Activated T-helper 1 cell treated with anti-CD3 and anti-CD28 coated beads, Interleukin-12 subunit alpha, Interleukin-12 subunit beta, Interleukin-2, Interleukin-4 antibody, amounts not matched to agents 30 ng/mL and 10 ng/mL and 1 ng/mL, durations not matched to agents 14 hours and 24 hours and 36 hours (primary cell): ENCODE measurements at places on chromosomes 6 and 20. TPM values are rescaled to one million over a fixed set of nuclear protein-coding genes. Genes with fewer than 3 reads are reported as not detected.
A peak's percentile ranks its signal among the peaks of the same experiment; 100 is the strongest.

Gene FOXP4
- total RNA-seq = 21.6 and 24.0 TPM in 2 replicates

Gene FYN
- 347 and 355 TPM in 2 replicates for total RNA-seq

Gene PI16
- total RNA-seq = not detected in 2 replicates

Gene AHCY
- 130 and 132 TPM in 2 replicates for total RNA-seq

Gene GTSF1L
- total RNA-seq = 0.39 TPM in 1 of 2 replicates, not detected in the other

Gene ARMH2
- not detected in 2 replicates for total RNA-seq

Gene SRSF3
- total RNA-seq = 525 and 546 TPM in 2 replicates

Gene COL9A3
- total RNA-seq = not detected in 2 replicates

Gene ENPP3
- total RNA-seq = 5.7 and 6.6 TPM in 2 replicates

Gene ZNF165
- total RNA-seq = 0.12 and 0.41 TPM in 2 replicates

DNA sequence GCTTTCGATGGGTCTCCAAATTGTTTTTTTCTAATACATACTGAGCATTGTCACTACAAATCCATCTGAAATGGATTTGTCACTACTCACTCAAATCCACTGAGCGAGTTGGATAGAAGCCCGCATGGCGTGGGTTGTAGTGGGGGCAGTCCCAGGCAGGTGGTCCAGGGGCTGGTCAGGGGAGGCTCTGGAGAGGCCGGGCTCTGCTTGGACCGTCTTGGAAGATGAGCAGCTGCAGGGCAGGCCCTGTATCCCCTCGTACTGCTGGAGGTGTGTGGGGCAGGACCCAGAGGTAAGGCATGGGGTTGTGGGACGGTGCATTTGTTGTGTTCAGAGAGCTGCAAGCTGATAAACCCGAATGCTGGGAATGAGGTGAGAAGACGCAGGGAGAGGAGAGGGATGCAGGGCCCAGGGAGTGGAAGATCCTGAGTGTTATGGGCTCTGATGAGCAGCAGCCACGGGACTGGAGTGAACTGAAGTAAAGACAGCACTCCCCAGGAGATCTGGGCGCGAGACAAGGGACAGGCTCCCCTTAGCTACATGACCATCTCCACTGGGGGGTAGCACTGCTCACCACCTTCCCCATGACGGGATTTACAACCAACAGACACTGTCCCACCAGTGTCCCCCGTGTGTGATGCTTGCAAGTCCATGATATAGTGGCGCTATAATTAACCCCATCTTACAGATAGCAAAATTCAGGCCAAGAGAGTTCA lies 45.9 kb downstream of the PSMG4 start:
- no peak for DNase-seq

DNA sequence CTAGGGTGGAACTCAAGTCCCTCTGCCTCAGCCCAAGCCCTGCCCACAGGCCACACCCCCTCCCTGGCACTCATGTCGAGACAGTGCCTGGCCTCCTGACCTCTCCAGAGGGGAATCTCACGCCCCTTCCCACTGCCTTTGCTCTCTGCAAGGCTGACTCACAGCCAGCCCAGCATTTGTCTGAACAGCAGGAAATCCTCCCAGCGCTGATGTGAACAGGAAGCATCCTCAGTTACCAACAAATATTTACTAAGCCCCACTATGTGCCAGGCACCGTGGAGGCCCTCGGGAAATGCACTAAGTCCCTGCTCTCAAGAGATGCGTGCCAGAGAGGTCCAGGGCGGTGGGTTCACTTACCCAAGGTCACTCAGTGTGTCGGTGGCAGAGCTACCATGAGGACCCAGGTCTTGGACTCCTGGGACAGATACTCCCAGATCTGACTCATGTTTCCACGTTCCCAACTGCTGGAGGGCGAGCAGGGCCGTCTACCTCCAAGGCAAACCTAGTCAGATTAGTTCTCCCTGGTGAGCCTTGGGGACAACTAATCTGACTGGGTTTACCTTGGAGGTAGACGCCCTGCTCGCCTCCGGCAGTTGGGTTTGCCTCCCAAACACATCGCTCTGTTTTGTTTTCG lies 7.8 kb downstream of the ADA start:
- peak; percentile 46 for DNase-seq

GRCh38 chr6:148954934-148955333 lies 208.1 kb downstream of the UST start:
- DNase-seq = no peak

DNA sequence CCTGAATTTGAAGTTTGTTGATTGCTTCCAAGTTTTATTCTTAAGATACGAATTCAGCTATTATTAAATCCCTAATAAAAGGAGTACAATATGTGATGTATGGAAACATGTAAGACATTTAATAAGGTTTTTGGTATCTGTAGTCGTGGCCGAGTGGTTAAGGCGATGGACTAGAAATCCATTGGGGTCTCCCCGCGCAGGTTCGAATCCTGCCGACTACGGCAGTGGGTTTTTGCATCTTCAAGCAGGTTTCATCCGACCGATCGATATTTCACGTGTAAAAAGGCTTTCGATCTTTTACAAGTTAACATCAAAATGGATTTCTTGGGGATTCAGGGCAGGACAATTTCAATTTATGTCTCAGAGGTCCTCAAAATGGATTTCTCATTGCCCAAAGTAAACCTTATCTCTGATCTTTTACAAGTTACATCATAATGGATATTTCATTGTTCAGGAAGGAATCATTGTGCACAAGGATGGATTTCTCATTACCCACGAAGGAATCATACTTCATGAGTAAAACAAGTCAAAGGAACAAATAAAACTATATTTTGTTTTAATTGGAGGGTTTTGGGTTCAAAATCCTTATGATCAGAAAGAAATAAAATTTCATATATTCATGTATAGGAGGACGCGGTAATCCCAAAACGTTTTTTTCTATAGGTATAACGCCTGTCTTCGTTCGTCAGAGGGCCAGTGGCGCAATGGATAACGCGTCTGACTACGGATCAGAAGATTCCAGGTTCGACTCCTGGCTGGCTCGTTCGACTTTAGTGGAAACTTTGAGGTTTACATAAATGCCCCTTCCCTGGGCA lies 37.3 kb upstream of the BTN3A2 start:
- DNase-seq = peak; percentile 54
